ENCODE measurements at places on chromosomes 6 and 20.
A peak's percentile ranks its signal among the peaks of the same experiment; 100 is the strongest.

DNA sequence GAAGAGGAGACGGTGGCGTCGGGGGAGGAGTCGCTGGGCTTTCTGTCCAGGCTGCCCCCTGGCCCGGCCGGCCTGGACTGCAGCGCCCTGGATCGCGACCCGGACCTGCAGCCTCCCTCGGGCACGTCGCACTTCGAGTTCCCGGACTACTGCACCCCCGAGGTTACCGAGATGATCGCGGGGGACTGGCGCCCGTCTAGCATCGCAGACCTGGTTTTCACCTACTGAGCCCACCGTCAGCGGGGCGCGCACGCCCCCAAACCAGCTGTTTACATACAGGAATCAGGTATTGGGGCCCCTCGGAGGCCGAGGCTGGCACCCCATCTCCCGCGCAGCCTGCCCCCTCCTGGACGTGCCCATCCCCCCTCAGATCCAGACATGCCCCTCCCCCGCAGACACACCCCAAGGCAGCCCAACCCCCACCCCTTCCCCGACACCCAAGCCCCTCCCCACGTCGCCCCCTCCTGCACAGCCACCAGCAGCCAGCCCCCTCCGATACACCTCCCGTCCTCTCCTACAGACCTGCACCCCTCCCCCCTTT, 1.4 kb downstream of the SOX12 start:
- DNase-seq, result no peak

DNA sequence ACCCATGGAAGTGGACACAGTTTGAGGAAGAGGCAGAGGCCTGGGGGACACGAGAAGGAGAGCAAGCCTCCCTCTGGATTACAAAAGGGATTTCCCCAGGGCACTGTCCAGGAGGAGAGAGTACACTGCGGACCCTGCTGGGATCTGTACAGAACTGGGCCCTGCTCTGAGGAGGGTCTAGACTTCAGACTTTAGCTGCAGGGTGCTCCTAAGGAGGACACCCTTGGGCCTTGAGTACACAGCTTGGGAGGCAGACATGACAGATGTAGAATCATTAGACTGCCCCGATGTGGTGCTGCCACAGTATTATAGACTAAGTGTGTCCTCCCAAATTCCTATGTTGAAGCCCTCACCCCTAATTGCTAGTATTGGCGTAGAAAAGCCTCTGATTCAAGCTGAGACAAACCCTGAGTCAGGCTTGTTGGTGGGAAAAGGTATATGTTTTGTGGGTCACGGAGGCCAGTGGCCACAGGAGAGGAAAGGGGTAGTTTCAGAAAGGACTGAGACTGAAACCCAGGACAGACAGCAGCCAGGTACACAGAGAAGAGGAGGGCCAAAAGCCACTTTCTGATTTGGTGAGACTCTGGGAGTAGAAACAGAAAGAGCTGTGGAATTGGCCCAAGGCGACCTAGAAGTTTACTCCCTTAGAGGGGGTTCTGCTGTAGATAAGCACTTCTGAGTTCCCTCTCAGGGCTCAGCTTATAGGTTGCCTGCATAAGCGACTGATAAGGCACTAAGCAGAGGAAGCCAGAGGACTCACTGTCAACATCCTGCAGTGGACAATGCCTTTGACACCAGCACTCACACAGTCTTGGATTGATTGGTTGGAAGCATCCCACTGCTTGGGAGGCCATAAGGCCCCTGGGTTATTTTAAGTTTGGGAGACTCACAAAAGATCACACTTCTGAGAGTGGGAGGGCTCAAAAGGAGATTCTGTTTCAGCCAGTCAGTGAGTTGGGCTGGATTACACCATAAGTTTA, 16.5 kb upstream of the SH3BGRL2 start:
- no peak for DNase-seq

DNA sequence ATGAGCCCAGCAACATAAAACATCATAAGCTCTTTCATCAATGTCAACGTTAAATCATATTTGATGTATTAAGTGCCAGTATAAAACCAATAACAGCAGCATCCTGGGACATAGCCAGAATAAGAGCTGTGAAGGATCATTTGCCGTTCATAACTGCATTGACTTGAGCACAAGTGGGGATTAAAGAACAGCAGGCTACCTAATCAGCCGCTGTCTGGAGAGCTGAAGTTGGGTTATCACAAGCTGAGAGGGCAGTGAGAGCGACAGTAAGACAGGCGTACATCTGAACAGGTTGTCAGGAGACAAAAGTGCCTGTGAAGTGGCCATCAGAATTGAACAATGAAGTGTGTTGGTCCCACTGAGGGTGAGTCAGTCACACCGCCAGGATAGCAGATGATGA, 269.6 kb downstream of the GRIK2 start:
- DNase-seq, result no peak

GRCh38 chr6:107246972-107247615, 131.8 kb upstream of the BEND3 start:
- no peak for DNase-seq

DNA sequence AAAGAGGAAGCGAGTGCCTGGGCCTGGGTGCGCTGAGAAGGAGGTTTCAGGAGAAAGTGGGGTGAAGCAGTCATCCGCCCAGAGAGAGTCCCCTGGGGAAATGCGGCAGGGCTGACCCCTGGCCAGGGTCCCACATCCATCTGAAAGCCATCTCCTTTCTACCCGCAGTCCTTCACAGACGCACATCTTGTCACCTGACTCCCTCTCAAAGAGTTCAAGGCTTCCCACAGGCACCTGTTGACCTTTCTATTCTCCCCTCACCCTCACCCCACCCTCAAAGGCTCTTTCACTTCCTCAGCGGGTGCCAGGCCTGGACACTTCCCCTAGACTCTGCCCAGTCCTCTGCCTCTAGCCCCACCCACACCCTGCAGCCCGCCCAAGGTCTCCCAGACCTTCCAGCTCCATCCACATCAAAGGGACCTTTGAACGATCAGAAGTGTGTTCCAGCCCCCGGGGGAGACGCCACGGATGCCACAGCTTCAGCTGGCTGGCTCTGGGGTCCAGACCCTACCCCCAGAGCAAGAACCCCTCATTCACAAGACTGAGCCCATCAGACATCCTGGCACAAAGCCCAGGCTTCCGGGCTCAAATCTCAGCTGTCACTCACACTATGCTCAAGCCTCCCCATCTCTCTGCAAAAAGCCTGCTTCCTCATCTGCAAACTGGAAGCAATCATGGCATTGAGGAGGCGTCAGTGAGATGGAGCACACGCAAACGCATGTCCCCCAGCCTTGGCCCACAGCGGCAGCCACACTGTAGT, 2.1 kb downstream of the CTSZ start:
- DNase-seq, result peak; percentile 38

- DNase-seq, result no peak
Observed at GRCh38 chr6:158376631-158377081, 64.4 kb downstream of the TULP4 start.

DNA sequence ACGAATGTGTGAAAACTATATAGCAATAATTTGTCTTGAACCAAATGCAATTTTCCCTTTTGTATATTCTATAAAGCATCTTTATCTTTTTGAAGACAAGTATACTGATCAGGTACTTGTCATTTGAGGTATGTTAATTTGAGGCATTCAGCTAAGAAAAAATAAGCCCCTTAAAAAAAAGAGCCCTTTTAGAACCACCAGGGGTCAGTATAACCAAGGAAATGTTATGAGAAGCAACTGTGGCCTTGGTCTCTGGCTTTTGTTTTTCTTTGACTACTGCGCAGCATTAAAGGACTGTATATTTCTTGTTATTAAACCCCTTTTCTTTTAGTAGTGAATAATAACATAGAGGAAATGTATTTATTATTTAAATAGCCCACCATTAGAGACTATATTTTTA, 43.1 kb downstream of the CD109 start:
- no peak for DNase-seq

- DNase-seq, result no peak
Observed at GRCh38 chr6:108846628-108847027, 1.6 kb upstream of the ARMC2 start.

DNA sequence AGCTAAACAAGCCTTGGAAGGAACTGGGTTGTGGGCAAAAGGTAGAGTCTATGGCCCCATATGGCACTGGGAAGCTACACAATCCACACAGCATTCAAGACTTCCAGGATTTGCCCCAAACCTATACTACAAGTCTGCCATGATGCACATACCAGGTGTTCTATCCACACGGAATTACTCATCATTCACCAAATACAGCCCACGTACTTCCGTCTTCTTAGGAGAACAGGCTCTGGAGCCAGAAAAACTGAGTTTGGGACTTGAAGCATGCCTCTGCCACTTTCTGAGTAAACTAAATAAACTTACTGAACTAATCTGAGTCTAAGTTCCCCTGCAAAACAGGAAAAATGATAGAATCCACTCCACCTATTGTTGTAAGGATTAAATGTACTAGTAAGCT, 28.6 kb downstream of the RIMS4 start:
- DNase-seq, result no peak

DNA sequence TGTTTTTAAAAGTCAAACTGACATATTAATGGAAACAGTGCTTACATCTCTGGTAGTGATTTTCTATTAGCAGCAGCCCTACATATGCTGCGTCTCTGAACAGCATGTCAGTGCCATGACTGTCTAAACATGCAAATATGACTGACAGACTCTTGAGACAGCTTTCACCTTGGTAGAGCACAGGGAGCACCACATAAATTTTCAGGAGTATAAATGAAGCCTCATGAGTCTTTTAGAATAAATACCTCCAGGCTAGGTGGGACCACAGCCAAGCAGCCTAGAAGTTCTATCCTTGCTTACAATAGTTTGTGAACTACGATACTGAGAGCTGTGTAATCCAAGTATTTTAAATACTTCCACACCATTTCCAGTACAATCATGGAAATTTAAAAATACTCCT, 410.7 kb upstream of the RUNX2 start:
- no peak for DNase-seq

DNA sequence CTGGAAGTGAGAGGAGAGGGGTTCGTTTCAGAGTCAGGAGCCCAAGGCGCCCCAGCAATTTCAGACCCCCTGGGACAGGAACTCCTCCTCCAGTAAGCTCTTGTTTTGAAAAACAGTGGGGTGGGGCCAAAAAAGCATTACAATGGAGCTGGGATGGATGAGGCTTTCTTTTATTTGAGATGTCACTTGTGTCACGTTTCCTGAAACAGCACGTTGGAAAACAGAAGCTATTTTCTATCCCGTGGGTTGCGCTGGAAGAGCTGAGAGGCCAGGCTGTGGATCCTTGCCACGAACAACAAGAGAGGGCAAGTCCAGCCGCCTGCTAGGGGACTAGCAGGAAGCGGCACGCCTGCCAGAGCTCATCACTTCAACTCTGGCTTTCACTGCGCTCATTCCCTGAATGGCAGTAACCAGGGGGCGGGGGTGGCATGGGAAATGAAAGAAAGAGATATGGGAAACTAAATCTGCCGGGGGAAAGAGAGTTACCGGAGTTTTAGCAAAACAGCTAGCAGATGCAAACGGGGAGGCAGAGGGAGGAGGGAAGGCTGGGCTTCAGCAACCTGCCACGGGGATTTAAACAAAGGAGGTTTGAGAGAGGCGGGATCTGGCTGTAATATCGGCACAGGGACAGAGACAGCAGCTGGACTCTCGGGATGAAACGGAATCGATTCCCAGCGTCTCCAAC, 34.6 kb downstream of the GCNT2 start:
- DNase-seq, result no peak

GRCh38 chr20:59314997-59315396, 14.6 kb downstream of the EDN3 start:
- no peak for DNase-seq

DNA sequence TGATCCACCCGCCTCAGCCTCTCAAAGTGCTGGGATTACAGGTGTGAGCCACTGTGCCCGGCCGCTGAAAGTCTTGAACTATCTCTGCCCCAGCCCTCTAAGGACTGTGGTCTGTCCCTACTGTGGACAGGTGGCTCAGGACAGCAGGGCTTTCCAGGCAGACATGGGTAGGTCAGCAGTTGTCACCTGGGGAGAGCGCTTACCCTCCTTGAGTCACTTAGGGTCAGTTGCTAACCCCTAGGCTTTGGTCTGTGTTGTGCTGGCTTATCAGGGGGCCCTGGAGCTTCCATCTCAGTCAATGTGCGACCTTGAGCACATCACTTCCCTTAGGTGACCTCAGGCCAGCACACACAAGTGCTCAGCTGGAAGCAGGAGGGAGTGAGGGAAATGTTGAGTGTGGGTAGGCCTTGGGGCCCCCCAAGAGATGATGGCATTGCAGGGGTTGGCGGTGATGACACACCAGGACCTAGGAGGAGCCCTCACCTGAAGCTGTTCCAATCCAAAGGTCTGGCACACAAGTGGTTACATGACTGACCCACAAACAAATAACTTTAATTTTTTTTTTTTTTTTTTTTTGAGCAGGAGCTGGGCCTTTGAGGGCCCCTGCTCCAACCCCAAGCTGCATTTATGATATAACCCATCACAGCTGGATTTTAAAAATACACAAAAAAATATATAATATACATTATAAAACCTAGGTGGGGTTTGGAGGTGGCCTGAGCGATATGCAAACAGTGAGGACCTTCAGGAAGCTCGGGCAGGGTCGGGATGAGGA, 5.1 kb downstream of the RPL10A start:
- no peak for DNase-seq

DNA sequence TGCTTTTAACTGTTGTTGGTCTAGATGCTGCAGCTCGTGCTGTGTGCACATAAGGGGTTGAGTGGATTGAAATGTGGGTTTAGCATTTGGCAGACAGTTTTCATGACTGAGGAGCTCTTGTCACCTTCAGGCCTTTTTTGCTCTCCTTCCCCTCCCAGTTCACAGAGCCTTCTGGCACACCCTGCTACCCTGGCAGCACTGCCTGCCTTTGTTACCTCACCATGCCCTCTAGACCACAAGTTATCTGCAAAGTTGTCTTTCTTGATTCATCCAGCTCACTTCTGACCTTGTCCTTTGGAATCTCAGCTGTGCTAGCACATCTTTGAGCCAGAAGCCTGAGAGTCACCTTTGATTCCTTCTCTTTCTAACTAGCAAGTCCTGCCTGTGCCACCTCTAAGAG, 348.9 kb upstream of the ZFP64 start:
- DNase-seq, result no peak

- no peak for DNase-seq
Observed at GRCh38 chr6:45927421-45928320, 88.0 kb downstream of the CLIC5 start.

DNA sequence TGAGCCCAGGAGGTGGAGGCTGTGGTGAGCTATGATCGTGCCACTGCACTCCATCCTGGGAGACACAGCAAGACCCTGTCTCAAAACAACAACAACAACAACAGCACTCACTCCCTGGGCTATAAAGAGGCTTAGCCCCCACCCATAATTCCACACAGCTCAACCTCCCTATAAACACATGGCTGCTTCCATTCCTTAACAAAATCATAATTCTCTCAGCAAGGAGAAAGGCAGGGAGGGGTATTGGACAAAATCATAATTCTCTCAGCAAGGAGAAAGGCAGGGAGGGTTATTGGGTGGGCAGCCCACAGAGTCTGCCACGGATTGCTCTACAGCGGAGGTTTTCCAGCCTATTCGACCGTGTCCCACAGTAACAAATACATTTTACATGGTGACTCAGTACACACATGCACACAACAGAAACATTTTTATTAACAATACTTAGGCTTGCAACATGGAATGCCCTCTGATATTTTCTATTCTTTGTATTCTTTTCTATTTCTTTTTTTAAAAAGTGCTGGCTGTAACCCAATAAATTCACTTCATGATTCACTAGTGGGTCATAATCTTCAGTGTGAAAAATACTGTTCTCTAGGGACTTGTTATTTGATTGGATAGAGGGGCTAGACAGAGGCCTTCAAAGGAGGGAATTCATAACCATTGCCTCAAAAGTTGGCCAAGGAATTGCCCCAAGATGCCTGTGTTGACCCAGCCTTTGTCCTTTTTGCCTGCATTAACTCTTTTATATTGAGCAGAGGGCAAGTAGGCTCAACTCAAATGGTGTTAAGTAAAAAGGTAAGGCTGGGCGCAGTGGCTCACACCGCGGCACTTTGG, 50.6 kb upstream of the ZMYND8 start:
- no peak for DNase-seq

GRCh38 chr20:37202267-37202943, 23.1 kb upstream of the MROH8 start:
- peak; percentile 39 for DNase-seq
